ENCODE measurements at places on chromosomes 7 and 10. TPM values are rescaled to one million over a fixed set of nuclear protein-coding genes. Genes with fewer than 3 reads are reported as not detected.

DNA sequence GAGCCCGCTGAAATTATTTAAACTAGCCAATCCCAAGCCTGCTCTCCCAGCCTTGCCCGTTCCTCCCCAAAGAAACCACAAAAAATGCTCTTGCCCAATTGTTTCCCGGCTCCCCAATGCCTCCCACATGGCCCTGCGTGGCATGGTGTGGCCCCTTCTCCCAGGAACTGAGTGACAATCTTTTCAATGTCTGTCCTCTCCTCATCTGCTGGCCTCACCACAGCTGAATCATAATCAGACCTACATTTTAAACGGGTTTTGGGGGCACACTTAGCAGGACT lies 201.5 kb downstream of the PRPF18 start:
- no peak for DNase-seq

Gene SLC29A4
- 0.32 TPM for total RNA-seq

Gene NUDT5
- total RNA-seq = 47.4 TPM

Gene FAM25G
- total RNA-seq = not detected

GRCh38 chr10:99874341-99875085 lies 92.1 kb downstream of the ABCC2 start:
- DNase-seq = no peak

GRCh38 chr10:30540276-30540675 lies 89.3 kb downstream of the LYZL2 start:
- no peak for DNase-seq

- DNase-seq = no peak
These were observed 1.9 kb downstream of the PON1 start for GRCh38 chr7:95322396-95322795.

Gene TUBB8
- total RNA-seq = not detected

DNA sequence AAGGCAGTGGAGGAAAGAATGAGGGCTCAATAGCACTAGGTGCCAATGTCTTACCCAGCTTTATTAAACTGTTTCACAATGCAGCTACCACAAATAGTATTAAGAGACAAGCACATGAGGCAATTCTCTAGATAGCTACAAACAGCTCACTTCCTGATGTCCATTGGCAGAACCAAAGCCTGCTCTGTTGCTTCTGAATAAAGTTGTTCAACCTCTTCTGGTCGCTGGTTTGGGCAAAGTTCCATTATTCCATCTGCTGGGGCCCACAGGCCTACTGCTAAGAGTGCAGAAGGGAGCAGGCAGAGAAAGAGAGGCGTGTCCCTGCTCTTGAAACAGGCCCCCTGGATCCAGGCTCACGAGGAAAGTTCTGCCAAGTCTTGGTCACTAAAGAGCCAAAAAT lies 173.9 kb downstream of the ZNF438 start:
- DNase-seq = no peak

GRCh38 chr7:27946351-27946750 lies 206.4 kb downstream of the TAX1BP1 start:
- DNase-seq = no peak

GRCh38 chr7:20795361-20795760 lies 8.7 kb upstream of the SP8 start:
- DNase-seq = no peak

GRCh38 chr7:32941181-32941580 lies 16.1 kb upstream of the FKBP9 start:
- no peak for DNase-seq

Gene AFAP1L2
- 2.6 TPM for total RNA-seq

Gene TAC1
- total RNA-seq = not detected

- DNase-seq = no peak
These were observed 168.4 kb downstream of the SORCS3 start for GRCh38 chr10:104809288-104810090.

Gene PON1
- not detected for total RNA-seq

- DNase-seq = no peak
These were observed 72.0 kb downstream of the GOLGA7B start for GRCh38 chr10:97921581-97922021.

Gene BLNK
- total RNA-seq = 0.54 TPM

Gene RNLS
- total RNA-seq = 3.0 TPM

DNA sequence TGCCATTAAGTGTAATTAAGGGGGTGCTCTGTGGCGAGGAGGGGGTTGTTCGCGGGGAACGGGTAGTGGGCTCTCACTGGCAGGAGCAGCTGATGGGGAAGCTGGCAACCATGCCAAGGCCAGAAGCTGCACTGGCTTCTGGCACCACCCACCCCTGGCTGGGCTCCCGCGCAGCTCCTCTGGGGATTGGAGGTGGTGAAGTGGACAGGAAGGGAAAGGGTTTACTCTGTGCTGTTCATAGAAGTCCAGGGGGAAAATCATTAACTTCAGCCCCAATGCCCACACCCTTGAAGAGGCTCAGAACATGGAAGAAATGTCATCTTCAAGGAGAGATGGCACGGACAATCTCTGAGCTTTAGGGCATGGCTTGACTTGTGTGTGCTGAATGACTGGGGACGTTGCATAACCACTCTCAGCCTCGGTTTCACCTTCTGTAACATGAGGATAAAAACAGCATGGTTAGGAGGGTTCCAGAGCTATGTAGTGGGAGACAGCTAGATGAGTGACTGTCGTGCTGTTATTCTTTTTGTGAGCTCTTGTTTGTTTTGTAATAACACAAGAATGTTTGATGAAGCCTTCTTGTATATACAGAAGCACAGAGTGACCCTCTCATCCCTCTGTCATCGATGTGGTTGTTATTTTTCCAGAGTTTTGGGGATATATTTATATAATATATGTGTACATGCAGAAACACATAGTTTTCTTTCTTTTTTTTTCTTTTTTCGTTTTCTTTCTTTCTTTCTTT lies 29.9 kb downstream of the KAZALD1 start:
- no peak for DNase-seq

GRCh38 chr10:13681095-13681494 lies 94.3 kb downstream of the PRPF18 start:
- no peak for DNase-seq

Gene RHEB
- total RNA-seq = 33.7 TPM

Gene NKX6-2
- not detected for total RNA-seq

DNA sequence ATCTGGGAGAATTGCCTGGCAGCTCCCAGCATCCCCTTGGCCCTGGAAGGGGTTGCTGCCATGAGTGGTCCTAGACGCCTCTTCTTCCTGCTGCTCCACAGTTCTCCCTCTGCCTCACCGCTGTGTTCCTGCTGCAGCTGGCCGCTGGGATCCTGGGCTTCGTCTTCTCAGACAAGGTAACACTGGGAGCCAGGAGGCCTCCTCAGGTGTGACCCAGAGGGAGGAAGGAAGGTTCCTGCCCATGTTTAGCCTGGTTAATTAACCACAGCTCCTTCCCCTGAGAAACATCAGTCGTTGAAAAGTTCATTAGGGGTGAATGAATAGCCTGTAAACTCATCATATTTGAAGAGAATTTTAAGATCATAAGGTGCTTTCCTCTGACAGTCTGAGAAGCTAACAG lies 18.2 kb downstream of the TSPAN33 start:
- DNase-seq = no peak

Gene LRMDA
- total RNA-seq = not detected

DNA sequence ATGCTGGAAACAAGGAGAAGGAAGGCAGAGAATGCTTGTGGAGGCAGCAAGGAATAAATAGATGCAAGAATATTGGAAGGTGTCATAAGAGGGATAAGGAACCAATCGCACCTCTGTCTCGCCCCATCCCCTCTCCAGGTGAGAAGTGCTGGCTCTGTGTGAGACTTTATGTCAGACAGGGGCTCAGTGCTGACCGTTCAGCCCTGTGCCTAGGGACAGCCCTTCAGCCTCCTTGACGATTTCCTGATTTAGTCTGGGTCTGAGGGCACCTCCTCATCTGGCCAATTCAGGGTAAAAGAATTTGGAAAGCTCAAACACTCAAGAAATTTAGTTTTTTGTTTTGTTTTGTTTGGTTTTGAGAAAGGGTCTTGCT lies 54.9 kb downstream of the FAM241B start:
- no peak for DNase-seq

Gene ADAM12
- 0.58 TPM for total RNA-seq

- DNase-seq = no peak
These were observed 458.6 kb downstream of the INHBA start for GRCh38 chr7:41244246-41244645.

DNA sequence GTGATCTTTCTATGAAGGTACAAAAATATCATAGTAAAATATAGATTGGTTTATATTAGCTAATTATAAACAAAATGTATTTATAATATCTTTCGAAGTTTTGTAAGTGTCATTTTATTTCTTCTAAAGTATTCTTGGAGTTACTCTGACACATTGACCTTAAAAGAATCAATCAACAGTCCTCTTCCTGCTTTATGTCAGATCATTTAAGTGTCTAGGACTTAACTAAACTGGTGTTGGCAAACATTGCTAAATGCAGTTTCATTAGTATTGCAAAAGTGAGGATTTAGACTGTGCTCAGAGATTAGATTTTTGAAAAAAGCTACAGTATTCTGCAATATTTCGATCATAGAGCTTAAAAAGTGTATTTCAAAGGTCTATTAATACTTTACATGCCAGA lies 10.3 kb downstream of the GLCCI1 start:
- no peak for DNase-seq

DNA sequence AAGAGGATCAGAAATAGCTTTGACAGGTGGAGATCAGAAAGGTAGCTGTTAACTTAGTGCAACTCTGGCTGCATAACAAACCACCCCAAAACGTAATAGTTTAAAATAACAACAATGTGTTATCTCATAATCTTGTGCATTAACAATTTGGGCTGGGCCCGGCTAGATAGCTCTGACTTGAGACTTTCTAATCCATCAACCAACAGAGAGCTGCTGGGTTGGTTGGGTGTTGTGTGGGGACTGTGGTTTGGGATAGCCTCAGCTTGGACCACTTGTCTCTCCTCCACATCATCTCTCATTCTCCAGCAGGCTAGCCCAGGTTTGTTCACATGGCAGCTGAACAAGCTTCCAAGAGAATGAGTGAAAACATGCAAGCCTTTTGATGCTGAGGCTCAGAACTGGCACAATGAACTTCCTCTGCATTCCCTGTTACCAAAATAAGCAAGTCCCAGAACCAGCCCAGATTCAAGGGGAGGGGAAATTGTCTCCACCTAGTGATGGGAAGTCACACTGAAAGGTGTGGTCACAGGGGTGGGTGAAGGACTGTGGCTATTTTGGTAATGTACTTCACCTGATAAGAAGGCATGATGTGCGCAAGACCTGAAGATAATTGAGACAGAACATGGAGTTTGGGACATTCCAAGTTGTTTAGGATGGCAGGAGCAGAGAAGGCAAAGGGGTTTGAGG lies 20.4 kb upstream of the ASAH2 start:
- no peak for DNase-seq

Gene PRSS1
- total RNA-seq = not detected

GRCh38 chr7:99648843-99649242 lies 31.0 kb downstream of the CYP3A5 start:
- no peak for DNase-seq

DNA sequence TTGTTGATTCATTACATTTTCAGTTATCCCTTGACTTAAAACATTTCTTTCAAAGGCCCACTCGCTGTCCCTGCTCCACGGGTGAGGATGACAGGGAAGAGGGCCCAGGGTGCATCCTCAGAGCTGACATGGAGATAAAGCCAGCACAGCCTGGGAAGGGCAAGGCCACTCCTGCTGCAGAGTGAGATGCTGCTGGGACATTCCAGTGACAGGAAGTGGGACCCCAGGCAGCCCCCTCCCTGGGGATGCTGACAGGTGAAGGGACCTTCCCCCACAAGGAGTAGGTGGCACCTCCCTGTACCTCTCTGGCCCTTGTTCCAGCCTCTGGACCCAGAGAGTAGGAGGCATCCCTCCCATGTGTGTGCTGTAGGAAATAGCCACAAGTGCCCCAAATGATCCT lies 97.8 kb upstream of the DDC start:
- DNase-seq = no peak

DNA sequence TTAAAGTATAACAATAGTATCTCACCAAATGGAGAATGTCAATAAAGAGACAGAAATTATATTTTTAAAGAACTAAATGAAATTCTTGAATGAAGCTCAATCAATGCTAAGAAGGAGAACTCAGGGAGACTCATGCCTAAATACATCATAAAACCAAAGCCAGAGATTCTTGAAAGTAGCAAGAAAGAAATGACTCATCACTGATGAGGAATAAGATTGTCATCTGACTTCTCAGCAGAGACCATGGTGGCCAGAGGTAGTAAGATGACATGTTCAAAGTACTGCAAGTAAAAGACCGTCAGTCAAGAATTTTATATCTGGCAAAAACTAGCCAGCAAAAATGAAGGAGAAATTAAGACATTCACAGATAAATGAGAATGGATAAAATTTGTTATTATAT lies 399.0 kb downstream of the GRID1 start:
- DNase-seq = no peak

Gene PTPRE
- total RNA-seq = 24.3 TPM

- peak; percentile 14 for DNase-seq
These were observed 93.8 kb downstream of the WDR37 start for GRCh38 chr10:1149793-1150637.

Gene DMTF1
- 159 TPM for total RNA-seq

DNA sequence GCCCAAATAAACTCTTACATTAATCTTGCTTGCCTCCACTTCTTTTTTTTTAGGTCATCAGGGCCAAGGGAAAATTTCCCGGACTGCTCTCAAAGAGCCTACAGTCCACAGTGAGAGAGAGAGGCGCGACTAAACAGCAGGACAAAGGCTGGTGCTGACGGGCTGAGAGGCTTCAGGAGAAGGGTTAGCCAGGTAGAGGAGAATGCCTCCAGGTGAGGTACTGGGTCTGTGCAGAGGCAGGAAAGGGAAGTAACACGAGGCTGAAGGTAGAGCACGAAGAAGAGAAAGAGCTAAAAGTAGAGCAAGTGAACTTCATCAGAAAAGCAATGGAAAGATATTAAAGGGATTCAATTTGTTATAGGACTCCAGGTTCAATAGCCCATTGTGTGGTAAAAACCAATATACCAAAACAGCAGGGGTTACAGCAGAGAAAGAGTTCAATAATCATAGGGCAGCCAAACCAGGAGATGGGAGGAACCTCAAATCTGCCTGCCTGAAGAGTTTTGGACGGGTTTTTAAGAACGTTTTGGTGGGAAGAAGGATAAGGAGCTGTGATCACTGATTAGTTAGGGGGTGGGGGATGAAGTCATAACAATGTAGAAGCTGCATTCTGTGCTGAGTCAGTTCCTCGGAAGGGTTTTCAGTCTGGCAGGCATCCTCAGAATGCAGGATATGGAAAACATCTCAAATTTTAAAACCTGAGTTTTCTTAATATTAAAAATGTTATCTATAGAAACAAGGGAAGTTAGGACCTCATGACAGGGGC lies 171.5 kb downstream of the AKR1D1 start:
- no peak for DNase-seq

Gene CHN2
- total RNA-seq = 28.1 TPM

DNA sequence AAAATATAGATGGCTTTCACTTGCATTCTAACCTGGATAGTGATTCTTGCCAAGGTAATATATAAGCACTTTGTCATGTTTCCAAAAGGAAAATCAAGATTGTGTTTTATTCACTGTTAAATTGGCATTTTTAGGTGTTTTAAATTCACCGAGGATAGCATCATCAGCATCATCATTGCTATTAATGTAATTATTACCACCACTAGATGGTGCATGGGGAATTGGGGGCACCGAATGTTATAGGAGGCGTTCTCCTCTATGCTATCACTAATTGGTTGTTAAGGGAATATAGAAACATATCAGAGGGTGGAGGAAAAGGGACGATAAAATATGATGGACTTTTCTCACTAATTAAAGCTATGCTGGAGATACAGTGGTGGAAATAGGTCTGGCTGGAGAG lies 95.5 kb downstream of the CELF2 start:
- peak; percentile 48 for DNase-seq

Gene NANOS1
- 0.10 TPM for total RNA-seq

Gene MMD2
- total RNA-seq = not detected

- no peak for DNase-seq
These were observed 64.0 kb upstream of the SEMA3A start for GRCh38 chr7:84258628-84259027.
